Spinal cord (tissue), 10 donors: ENCODE measurements at places on chromosomes 1 and 21. TPM values are rescaled to one million over a fixed set of nuclear protein-coding genes. Genes with fewer than 3 reads are reported as not detected.

DNA sequence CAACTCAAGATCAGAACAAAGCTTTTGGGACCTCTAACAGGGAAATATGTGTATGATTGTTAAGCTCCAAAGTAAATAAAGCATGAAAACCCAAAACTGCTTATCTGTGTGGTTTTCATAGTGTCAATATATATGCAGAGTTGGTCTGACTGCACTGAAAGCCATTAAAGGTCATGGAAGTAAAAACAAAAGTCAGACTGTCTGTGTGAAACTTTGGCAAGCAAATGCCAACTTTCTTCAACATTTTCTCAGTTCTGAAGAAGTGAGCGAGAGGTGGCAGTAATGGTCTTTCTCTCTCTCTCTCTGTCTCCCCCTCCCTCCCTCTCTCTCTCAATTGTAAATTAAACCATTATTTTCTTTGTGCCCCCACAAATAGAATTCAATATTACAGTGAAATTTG is 100.1 kb upstream of the S1PR1 start:
- DNase-seq = no peak

DNA sequence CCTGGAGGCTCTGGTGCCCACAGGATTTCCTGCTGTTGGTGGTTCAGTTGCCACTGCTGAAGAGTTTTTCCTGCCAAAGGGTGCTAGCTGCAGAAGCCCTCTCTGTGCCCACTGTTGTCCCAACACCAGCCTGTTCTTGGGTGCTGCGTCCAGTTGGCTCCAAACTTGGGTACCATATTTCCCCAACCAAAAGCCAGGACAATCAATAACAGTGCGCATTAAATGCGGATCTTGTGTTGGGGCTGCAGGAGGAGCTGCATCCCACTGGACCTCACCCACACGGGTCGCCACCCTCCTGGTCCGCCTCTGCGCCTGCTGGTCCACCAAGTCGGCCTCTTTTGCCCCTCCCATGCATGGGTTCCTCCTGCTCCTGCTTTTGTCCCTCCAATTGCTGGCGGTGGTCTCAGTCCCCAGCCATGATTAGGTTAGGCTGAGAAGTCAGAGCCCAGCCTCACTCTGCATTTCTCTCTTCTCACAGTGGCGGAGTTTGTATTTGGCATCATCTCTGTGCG is 9.8 kb downstream of the ABCG1 start:
- no peak for DNase-seq

- no peak for DNase-seq
Observed at GRCh38 chr1:1334835-1335234, 3.8 kb downstream of the TAS1R3 start.

The TBX15 gene
- 30.6 TPM for total RNA-seq

DNA sequence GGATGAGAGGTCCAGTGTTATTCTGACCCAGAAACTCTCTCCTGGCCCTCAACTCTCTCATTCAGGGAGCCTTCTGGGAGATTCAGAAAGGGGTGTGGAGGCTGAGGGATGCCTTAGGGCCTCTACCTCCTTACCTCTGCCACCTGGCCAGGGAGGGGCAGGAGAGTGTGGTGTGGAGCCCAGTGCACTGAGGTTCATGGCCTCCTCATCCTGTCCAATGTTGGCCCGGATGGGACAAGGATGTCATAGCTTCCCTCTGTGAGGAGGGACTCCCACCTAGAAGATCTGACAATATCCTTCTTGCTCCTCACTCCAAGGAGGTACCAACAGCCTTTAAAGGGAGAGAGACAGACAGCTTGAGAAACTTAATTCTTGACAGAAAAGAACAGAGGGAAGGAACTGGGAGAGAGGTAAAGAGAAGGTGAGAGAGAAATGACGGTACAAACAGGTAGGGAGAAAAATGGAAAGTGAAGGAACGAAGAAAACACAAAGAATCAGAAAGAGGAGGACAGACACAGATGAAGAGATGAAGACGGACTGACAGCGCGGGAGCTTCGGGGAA is 779 bp downstream of the BEND5 start:
- no peak for DNase-seq

- DNase-seq = no peak
Observed at GRCh38 chr1:119061700-119062099, 73.6 kb upstream of the TBX15 start.

DNA sequence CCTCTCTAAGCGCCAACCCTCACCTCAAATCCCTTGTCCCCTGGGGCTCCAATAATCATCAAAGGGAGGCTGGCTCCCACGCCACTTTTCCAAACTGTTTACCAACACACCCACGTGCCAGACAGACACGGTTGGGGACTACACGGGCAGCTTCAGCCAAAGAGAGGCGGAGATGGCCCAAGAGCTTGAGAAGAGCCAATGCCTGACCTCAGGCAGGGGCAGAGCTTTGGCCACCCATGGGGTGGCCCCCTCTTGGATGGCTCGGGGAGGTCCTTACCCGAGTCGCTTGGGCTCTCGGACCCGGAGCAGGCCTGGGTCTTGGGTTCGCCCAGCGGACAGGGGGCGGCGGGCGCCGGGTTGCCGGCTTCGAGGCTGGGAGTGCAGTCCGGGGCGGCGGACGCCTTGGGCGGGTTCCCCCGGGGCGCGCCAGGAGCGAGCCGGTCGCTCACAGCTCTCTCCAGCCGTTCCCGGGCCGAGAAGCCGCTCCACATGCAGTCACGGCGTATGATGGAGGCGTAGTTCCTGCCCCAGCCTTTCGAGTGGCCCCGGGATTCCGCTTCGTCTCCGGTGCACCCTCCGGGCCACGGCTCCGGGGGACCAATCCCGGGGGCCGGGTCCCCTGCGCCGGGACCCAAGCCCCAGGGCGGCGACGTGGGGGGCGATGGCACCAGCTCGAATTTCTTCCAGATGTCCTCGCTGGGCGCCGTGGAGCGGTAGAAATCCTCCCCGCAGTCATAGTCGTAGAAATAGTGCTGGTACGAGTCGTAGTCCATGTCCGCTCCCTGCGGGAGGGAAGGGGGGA is 854 bp downstream of the MYCL start:
- no peak for DNase-seq

DNA sequence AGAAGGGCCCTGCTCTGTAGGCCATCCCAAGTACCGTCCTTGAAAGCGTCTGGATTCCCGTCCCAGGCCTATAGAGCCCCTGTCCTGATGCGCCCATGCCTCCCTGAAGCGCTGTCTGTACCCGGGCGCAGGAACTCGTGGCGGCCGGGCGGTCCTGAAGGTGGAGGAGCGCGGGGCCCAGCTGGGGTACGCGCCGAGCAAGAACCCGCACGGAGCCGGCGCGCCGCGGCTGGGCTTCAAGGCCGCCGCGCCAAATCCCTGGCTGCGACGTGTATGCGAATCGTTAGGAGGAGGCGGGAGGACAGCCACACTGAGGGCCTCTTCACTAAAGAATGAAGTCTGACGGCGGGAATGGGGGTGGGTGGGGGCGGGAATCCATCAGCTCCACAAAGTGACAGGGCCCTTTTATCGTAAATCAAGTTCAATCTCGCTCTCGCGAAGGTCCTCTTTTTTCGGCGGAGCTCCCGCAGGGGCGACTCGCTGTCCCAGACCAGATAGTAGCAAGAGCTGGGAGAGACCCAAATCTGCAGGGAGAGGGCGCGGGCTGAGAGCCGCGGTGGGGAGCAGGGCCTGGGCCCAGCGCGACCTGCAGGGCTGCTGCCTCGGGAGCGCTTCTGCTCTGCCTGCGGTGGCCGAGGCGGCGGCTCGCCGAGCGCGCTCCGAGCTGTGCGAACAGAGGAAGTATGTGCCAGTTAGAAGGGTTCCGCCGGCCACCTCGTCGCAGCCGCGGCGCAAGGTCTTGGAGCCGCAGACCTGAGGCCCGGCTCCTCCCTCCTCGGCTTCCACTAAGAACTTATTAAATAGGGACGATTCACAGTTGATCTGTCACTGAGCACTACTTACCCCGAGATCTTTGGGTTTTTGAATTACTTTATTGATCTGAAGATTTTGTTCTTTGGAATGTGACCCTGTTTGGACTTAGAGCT is 10.4 kb downstream of the BARHL2 start:
- no peak for DNase-seq

GRCh38 chr1:211775170-211775569 is 55.4 kb downstream of the LPGAT1 start:
- no peak for DNase-seq

- DNase-seq = no peak
Observed at GRCh38 chr1:169487561-169487960, 1.8 kb upstream of the SLC19A2 start.

DNA sequence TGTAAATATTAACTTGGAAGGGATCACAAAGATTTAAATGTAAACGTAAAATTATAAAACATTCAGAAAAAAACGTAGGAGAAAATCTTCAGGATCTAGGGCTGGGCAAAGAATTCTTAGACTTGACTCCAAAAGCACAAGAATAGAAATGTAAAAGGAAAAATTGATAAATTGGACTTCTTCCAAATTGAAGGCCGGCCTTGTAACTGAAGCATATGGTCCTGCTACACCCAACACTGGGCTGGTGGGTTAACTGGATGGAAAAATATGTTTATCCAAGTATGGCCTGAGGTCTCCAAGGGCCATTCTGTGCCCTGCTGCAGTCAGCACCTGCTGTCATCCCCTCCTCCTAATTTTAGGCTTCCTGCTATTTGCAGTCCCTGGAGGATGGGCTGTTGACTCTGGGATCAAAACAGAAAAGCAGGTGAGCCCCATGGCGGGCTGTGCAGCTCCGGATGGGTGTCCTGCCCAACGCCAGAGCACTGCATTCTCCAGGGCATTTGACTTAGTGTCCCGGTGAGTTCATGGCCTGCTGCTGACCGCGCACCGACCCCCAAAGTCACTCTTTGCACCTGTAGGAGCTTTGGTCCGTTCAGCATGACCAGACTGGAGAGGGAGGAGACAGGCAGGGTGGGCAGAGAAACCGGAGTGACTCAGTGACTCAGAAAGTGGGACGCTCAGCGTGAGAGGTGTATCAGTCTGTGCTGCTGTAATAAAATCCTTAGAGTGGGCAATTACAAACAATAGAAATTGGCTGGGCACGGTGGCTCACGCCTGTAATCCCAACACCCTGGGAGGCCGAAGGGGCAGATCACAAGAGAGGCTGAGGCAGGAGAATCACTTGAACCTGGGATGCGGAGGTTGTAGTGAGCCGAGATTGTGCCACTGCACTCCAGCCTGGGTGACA is 6.1 kb upstream of the AIRE start:
- DNase-seq = no peak

GRCh38 chr1:116408193-116408592 is 35.1 kb downstream of the ATP1A1 start:
- DNase-seq = no peak

The CR1L gene
- 0.50 TPM for total RNA-seq

DNA sequence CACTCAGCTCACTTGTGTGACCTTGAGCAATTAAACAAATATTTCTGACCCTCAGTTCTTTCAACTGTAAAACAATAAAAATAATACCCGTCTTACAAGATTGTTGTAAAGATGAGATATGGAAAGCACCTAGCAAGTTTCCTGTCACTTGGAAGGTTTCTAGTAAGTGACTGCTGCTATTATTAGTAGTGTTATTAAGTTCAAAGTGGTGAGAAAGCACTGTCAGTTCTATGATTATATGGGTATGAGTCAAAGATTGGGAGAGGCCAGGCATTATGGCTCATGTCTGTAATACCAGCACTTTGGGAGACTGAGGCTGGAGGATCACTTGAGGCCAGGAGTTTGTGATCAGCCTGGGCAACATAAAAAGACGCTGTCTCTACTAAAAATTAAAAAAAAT is 145.4 kb downstream of the C1orf21 start:
- no peak for DNase-seq

DNA sequence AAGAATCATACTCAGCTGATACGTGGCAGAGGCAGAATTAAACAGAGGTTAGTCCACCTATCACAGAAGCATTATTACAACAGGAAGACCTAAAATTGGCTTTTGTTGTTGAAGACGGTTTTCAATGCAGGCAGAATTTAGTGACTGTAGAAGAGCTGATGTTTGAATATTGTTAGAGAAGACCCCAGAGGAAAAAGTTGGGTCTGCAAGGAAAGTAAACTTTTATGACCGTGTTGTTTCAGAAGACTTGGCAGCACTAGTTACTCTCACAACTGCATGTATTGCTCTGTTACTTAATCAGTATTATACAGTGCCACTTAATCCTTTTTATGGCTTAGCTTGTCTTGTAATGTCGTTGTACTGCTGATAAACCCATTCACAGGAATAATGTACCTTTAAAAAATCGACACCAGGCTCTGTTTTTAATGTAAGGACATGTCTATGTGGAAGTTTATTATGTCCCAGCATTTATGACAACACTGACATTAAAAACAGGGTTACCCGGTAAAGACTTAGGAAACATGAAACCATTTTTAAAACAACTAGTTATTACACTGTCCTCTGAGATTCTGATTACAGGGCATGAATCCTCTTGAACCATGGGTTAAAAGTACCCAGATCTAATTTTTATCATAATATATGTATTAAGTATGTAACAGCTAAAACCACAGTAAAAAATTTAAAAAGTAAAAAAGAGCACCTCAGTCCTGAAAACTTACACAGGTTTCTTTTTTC is 235.4 kb downstream of the TTLL7 start:
- DNase-seq = no peak
